ENCODE measurements at places on chromosomes 3 and 15. TPM values are rescaled to one million over a fixed set of nuclear protein-coding genes. Genes with fewer than 3 reads are reported as not detected.

The OR5K2 gene
- not detected for total RNA-seq

The CNOT10 gene
- 34.1 TPM for total RNA-seq

- peak; percentile 58 for DNase-seq
Measured at GRCh38 chr3:159616234-159616825, 372.3 kb upstream of the IL12A start.

DNA sequence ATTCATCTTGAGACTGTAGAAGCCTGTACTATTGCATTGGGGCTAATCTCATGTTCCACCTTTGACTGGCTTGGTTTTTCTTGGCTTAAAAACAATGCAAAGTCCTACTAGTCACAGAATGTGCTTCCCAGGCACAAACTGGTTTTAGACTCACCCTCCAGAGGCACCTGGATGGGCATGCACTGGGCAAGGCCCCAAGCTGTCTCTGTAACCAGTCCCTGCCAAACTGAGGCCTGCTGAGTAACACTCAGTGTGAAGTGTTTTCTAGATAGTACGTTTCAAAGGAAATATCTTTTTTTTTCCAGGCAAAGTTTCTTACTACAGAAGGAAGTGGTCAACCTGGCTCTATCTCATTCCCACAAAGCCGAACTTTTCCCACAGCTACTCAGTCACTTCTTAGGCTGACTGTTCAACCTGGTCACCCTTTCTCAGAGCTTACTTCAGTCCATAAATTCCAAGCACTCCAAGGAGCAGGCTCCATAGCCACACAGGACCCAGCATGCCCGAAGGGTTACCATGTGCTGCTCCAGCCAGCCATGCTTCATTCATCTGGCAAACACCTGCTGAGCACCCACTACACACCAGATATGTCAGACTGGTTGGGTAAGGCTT, 57.4 kb downstream of the NPTN start:
- DNase-seq = no peak

- no peak for DNase-seq
Measured at GRCh38 chr15:28919679-28920655, 34.2 kb downstream of the APBA2 start.

DNA sequence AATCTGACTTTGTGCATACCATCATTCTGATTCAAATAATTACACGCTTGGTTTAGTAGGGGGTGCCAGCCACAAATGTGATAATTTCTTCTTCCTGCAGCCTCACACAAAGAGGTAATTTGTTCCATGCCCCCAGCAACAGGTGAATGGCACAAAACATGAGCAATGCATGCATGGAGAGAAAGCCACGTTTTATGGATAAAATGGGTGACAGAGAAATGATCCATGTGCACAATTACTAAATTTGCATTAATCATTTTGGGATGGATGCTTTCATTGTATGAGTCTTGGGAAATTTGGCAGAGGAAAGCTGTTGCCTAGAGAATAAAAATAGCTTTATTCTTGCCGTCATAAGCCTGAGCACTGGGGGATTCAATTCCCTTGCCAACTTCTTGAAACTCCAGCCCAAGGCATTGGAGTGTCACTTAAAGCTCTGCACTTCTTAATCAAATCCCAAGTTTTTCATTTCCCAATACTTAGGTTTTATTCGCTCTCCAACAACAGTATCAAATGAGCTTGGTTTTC, 411.6 kb downstream of the GBE1 start:
- no peak for DNase-seq

DNA sequence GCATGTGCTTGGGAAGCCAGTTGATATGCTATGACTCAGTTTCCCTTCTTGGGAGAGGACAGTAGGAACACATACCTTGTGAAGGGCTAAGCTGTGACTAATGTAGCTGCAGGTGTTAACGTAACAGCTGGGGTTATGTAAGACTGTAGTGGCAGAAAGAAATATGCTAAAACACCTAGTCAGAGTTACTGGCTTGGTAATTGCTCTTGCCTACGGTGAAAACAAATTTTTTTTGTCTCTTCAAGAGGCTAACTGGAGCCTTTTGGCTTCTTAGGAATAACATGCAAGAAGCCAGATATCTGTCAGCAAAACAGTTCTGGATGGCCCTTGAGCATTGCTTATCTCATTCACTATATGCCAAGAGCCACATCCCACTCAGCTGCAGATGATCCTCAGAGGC, 1.4 kb downstream of the MAPKBP1 start:
- DNase-seq = no peak

DNA sequence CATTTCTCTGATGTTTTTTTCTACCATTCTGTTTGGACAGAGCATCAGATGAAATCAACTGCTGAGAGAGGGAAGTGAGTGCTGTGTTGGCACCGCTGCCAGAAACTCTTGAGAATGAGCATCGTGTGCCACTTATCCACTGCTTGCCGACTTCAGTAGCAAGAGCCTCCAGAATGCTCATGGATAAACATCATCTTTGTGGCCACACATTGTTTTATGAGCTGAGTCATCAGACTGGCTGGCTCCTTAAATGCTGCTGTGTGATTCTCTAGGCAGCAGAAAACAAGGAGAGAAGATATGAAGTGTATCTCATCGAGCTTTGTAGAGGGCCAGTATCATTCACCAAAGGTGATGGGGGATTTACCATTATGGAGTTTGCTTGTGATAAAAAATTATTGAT, 3.4 kb upstream of the DOCK3 start:
- no peak for DNase-seq
